ENCODE measurements at places on chromosomes 1 and 21.

DNA sequence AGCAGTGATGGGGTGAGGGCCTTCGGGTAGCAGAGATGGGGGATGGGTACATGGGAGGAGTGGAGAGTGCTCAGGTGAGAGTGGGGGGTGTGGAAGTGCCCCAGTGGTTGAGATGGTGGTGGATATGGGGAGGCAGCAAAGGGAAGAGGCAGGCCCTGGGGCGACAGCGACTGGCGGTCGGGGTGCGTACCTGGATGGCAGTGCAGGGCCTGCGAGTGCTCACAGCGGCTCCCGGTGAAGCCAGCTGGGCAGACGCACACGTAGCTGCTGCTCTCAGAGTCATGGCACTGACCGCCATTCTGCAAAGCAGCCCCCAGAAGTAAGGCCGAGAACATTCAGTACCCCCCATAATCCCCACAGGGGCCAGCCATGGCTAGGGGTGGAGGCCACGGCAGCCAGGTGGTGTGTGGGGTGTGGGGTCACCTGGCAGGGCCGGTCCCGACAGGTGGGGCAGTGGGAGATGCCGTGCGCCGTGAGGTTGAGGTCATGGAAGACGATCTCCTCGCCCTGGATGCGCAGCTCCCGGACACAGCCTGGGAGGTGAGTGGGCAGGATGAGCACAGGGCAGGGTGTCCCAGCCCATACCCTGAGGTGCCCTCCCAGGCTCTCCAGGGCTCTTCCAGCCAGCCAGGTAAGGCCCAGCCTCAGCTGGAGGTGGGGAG, 18.9 kb downstream of the LDLRAD2 start:
- no peak for DNase-seq

DNA sequence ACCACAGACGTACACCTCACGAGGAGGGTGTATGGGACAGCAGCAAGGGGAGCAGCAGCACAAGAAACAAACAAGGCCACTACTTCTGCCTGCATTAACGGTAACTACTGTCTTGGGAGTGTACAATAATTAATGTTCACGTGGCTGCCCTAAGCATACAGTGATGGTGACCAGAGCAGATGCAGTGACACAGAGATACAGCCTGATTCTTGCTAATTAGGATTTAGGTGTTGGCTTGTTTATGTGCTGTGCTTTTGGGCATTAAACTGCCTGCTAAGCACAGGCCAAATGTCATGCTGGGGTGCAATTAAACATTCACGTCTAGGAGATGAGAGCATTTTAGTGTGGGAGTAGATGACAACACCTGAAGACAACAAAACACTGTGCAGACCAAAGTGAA, 7.2 kb downstream of the ZNF669 start:
- no peak for DNase-seq

- peak; percentile 28 for DNase-seq
These were observed 1881.7 kb downstream of the MRPL39 start for GRCh38 chr21:23725576-23725975.

DNA sequence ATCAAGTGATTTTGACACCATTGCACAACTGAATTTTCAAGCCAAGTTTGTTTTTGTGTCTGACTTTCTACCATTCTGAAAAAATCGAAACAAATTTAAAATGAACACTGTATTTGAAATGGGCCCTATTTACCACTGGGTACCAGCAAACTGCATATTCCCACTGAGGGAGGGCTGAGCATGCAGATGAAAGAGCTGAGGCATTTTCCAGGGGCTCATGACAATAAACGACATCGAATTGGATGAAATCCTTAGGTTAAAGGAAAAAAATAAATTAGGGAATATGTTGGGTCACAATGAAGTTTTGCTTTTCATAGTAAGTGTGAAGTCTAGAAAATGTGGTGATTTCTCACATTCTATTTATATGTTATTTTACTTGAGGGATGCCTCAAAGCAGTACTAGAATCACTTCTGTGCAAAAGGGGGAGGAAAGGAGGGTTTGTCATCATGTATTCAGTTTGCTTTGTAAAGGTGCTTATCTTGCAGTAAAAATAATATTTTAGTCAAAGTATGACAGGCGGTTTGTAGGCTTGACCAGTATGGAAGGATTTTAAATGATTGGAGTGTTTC, 11.2 kb downstream of the ZBTB18 start:
- no peak for DNase-seq

GRCh38 chr1:167465743-167466142, 52.6 kb downstream of the CD247 start:
- DNase-seq, result no peak

DNA sequence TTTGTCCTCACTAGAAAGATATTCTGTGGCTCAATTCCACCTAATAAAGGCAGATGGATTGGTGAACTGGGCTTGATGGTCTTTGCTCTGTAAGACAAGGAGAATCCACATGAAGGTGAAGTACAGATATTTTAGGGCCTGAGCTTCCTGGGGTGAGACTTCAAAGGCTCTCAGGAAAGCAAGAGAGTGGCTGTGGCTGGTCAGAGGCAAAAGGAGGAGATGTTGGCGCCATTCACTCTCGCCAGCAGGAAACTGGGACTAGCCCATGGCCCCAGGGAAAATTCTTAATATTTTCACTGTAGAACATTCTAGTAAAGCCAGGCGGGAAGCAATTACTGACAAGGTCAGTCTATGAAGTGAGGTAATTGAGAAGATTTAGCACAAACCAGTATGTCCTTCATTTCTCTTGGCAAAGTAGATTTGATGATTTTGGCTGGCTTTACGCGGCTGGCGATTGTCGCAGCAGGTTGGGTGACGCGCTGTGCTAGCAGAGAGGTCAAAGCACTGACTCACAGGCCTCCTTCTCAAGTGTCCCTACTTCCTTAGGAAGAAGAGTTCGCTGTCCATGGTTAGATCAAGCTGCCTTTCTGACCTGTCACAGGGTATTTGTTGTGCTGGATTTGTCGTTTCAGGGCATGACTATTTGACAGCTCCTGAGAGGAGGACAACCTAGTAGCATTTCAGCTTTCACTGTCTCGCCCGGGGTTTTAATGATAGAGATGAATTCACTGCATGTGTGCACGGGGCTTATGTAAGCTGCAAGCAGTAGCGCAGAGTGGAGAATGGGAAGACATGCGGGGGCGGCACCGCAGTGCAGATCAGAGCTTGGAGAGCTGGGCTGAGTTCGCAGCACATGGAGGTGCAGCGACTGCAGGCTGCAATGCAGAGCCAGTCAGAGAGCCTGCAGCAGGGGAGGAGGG, 32.7 kb downstream of the XCL1 start:
- no peak for DNase-seq

GRCh38 chr1:228096416-228097332, 6.5 kb downstream of the C1orf35 start:
- DNase-seq, result peak; percentile 21

GRCh38 chr1:198893141-198893540, 254.3 kb downstream of the PTPRC start:
- no peak for DNase-seq

- DNase-seq, result no peak
These were observed 149.8 kb upstream of the DUSP10 start for GRCh38 chr1:221891708-221892107.

DNA sequence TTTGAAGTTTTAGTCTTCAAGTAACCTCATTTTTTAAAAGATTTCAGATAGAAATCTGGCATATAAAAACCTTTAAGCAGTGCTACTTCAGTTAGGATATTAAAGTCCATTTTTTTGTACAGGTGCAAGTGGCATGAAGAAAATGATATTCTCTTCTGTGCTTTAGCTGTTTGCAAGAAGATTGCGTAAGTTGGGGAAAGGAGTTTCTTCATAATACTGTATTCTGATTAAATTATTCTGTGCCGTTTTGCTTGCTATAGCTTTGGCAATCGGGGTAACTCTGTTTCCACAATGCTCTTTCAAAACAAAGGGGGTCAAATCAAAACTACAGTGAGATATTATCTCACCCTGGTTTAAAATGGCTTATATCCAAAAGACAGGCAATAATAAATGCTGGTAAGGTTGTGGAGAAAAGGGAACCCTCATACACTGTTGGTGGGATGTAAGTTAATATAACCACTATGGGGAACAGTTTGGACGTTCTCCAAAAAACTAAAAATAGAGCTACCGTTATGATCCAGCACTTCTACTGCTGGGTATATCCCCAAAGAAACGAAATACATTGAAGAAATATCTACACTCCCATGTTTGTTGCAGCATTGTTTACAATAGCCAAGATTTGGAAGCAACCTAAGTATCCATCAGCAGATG, 27.1 kb downstream of the MAEL start:
- no peak for DNase-seq

DNA sequence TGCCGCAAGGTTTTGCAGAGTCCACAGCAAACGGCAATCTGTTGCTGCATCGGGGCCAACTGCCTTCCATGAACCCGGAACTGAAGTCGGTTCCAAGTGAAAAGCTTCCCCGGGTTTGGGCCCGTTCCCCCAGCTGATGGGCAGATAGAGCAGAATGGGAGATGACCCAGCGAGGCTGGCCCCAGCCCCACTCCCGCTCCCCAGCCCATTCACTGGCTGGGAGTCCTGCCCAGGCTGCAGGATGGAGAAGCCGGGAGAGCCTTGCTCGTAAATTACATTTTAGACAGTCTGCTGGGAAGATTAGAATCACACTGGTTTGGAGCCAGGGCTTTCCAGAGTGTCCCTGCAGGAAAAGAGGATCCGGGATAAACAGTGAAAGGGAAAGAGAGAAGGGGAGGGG, 31.6 kb upstream of the PAX7 start:
- DNase-seq, result no peak

- DNase-seq, result no peak
These were observed 161.0 kb upstream of the RUNX1 start for GRCh38 chr21:35210093-35210492.

GRCh38 chr21:42878678-42878992, 704 bp downstream of the WDR4 start:
- DNase-seq, result no peak

DNA sequence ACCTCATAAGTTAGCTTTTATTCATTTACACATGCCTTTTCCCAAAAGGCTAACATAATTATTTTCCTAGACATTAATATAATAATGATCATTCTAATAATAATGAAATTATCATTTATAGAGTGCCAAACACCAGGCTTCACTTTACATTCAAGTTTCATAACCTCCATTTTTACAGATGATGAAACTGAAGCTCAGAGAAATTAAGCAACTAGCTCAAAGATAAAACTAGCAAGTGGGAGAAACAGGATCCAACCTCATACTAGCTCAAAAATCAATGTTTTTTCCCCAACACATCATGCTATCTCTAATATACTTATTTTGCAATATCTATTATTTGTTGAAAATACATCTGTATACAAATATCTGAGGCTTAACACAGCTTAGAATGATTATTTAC, 14.0 kb downstream of the LPGAT1 start:
- DNase-seq, result no peak

- DNase-seq, result no peak
These were observed 89.4 kb downstream of the PAPPA2 start for GRCh38 chr1:176552217-176552991.

DNA sequence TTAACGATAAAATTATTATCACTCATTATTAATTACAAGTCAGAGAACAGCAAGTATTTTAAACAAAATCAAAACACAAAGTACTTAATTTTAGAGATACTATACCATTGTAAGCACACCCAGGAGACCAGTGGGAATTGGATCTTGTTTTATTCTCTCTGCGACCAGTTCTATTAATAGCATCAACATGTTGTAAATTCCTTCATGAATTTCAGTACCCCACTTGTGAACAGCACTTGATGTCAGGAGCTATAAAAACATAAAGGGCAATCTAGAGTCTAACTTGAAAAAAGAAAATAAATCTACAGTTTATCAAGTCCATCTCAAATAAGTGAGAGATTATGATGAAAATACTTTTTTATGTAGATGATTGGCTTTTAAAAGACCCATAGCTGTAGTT, 42.9 kb downstream of the USP24 start:
- DNase-seq, result no peak

DNA sequence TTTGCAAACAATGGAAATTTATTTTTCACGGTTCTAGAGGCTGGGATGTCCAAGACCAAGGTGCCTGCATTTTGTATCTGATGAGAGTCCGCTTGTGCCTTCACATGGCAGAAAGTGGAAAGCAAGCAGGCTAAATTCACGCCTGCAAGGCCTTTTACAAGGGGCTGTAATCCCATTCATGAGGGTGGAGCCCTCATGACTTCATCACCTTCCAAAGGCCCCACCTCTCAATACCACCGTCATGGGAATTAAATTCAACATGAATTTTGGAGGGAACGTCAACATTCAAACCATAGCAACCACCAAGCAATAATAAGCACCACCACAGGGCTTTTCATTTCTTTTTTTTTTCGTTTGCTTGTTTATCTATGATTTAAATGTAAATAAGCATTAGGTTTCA, 115.3 kb downstream of the C1orf21 start:
- DNase-seq, result no peak

DNA sequence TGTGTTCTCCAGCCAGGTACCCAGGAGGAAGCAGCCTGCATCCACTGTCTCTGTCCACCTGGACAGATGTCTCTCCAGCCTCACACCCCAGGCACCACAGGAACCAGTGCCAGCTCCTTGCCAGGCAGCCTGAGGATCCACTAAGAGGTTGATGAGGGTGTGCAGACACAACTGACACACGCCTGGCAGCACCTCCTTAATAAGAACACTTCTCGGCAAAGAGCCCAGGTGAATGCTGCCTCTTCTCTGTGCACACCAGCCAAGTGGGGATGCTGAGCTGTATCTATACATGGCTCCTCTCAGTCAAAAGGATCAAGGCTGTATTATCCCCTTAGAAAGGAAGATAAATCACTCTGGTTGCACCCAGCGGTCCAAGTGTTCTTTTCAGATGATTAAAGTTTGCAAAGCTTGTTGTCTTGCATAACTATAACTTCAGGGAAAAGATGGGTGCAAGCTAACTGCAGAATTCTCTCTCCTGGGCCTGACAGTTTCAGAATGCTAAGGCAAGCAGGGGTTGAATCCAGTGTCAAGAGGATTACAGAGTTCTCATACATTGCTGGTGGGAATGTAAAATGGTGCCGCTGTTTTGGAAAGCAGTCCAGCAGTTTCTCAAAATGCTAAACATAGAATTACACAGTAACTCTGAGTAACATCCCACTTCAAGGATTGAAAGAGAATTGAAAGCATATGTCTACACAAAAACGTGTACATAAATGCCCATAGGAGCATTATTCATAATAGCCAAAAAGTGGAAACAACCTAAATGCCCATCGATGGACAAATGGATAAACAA, 3.7 kb upstream of the CAPN8 start:
- no peak for DNase-seq

- DNase-seq, result no peak
These were observed 231.4 kb downstream of the GRIK1 start for GRCh38 chr21:29708401-29708800.

DNA sequence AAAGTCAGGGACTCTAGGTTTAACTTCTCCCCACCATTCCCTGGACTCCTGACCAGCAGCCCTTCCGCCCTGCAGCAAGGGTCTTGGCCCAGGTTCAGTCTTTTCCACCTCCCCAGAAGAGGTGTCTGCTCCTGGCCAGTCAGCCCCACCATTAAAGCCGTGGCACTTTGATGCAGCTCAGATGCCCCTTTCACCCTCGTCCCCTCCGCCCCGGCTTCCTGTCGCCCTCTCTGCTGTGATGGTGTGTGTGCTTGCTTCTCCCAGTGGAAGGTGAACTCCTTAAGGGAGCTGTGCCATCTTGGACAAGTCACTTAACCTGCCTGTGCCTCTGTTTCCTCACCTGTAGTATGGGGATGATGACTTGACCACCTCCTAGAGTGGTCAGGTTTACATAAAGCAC, 17.8 kb upstream of the TTC4 start:
- DNase-seq, result no peak

- no peak for DNase-seq
These were observed 8.7 kb downstream of the C4BPA start for GRCh38 chr1:207112616-207113296.

Data from D341Med (cell line).